ENCODE measurements at places on chromosomes 5 and 9.

DNA sequence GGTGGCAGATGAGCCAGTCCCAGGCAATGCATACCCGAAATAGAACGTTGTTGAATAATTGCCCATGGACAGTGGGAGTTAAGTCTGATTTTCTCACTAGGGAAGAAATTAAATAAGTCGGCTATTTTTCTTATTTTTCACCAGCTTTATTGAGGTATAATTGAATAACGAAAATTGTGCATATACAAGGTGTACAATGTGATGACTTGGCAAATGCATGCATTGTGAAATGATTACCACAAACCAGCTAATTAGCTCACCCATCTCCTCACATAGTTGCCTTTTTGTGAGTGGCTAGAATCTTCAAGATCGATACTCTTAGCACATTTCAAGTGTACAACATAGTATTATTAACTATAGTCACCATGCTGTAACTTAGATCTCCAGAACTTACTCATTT, 249.6 kb downstream of the ROR2 start:
- DNase-seq, result no peak

GRCh38 chr5:64384765-64385164, 121.0 kb upstream of the RGS7BP start:
- DNase-seq, result no peak

- no peak for DNase-seq
Measured at GRCh38 chr9:109652112-109652511, 127.9 kb upstream of the PALM2AKAP2 start.

- no peak for DNase-seq
Measured at GRCh38 chr5:96781031-96781971, 26.4 kb downstream of the ERAP1 start.

DNA sequence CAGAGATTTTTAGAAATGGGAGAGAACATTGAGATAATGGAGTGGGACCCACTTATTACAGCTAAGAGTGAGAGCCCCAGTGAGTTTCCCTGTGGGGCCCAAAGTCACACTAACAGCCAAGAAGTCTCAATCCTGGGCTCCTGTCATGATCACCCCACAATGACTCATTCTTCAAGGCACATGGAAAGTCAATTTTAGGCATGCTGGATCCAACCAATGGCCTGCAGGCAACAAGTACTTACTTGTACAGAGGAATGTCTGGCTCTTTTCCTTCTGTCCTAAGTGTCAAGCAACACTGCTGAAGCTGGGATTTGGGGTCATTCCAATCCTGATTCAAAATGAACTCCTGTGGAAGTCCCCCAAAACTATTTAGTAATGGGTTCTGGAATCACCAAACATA, 123.1 kb downstream of the DROSHA start:
- no peak for DNase-seq

DNA sequence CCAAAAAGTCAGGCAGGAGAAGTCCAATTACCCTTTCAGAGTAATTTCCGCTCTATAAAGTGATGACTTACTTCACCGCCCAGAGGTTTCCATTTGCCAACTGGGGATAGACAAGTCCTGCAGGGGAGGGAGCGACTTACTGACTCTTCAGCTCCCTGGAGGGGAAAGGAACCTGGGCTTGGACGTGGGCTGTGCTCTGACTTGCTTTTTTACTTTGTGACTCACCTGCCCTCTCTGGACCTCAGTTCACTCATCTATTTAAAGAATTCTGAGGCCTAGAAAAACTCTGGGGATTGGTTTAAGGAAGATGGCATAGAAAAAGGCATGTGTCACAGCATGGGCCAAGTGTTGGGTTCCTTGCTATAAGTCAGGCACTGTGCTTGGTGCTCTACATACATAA, 180.4 kb upstream of the TRIM32 start:
- DNase-seq, result no peak

DNA sequence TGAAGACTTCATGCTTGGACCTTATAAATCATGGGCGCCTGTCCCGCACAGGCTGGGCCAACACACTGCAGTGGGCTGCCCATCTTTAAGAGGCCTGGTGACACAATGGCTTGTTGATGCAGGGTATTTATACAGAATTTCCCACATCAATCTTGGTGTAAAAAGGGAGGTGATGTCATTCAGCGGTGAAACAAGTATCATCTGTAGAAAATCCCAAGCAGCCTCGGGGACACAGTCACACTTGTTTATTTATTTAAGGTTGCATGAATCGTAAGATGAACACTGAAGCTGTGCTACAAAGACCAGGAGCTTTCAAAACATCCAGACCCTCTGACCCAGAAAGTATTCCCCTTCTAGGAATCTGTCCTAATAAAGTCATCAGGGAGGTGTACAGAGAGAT, 40.5 kb downstream of the SMIM23 start:
- no peak for DNase-seq

GRCh38 chr5:22683050-22683449, 170.1 kb downstream of the CDH12 start:
- no peak for DNase-seq

DNA sequence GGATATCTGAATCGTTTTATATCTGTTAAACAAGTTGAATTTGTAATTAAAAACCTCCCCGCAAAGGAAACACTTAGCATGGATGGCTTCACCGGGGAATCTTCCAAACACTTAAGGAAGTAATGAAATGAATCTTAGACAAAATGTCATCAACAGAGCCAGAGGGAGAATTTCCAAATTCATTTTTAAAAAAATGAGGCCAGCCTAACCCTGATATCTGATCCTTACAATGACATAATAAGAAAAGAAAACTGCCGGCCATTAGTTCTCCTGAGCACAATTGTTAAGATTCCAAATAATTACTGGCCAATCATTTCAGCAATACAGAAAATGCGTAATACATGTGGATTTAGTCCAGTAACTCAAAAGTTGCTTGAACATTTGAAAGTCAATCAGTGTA, 6.1 kb upstream of the KIF12 start:
- no peak for DNase-seq

- no peak for DNase-seq
Measured at GRCh38 chr9:34686231-34686630, 4.8 kb downstream of the CCL19 start.

DNA sequence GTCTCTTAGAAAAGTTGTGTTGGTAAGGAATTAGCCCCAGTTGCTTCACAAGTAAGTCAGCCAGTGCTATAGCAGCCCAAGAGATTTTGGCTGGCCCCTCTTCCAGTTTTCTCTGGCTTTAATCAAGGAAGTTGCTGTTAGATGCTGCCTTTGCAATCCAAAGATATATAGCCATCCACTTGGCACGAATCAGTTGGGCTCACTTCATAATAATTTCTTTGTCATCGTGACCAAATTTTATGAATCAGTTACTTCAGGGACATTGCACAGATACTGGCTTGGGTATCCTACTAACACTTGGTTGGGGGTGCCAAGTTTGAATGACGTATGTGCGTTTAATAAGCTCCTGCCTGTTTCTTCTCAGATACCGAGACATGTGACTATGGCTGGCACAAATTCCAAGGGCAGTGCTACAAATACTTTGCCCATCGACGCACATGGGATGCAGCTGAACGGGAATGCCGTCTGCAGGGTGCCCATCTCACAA, 81.5 kb downstream of the VCAN start:
- DNase-seq, result no peak

DNA sequence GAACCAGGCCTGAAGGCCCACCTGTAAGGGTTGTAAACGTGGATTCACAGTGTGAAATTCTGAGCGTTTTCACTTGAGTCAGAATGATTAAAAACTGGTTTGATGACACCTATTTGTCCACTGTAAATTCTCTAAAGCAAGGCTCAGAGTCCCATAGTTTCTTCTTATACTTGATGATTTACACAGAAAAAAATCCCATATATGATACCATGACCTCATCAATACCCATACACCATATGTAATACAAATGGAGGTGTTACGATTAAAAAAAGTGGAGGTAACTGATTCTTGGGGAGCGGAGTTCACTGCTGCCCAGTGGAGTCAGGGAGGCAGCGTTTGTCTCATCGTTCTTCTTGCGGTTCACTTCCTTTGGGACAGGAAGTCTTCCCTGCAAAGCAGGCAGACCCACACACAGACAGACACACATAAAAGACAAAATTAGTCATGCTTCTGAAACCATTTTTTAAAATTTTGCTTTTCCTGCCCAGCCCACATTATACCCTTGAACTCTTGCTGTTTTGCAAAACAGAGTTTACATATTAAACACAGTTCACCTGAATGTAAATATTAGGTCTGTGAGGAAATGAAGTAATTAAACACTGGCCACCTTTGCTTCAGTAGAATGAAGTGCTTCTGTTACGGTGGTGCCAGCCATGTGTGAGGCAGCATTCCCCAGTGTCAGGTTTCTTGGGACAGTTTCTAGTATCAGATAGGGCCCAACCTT, 26.2 kb downstream of the NREP start:
- no peak for DNase-seq

DNA sequence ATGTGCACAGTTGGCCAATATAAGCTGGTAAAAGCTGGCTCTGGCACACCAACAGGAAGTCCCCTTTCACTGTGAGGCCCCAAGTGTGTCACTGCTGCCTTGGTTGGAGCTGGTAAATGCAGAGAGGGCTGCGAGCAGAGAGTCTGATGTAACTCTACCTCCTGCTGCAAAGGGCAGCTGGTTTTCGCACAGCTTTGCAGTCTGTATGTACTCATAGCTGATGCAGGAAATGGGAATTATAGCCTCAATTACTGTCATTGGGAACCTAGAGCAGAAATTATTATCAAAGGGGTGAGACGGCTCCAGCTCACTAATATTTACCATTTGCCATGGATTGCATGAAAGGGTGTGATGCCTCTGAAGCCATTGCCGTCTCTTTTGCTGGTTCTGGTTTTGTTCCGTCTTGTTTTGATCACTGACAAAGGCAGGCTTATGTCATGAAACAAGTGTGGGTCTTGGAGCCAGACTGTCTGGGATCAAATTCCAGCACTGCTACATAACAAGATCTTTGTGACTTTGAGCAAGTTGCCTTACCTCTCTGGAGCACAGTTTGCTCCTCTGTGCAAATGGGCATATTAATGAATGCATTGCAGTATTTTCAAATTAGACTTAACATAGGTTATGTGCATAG, 124.3 kb upstream of the SLC25A48 start:
- DNase-seq, result no peak

DNA sequence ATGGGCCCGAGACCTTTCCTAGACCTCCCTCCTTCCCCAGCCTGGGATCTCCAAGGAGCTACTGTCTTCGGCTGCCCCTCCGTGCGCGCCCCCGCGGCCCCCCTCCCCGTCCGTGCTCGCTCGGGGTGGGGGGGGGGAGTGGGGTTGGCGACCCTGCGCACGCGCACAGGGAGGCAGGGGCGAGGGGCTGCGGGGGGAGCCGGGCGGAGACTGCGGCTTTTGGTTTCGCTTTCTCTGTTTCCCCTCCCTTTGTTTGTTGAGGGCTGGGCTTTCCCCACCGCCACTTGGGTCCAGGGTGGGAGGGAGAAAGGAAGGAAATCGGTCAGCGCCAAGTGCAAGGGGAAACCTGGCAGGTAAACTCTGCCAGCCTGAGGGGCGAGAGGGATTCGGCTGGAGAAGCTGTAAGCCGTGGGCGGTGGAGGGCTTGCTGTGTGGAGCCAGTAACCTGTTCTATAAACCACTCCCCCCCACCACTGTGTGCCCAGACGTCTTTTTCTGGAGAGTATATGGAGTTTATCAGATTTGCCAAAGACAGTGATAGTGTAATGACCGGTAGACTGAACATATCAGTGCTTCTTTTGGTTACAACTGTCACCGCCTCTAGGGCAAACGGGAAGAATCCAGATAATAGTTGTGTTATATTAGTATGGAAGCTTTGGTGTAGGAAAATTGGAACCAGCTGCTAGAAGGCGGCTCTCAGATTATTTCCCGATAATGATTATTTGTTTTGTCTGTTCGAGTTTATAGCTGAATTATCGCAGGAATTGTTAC, 684 bp downstream of the DNAJA1 start:
- DNase-seq, result peak; percentile 82

GRCh38 chr9:33893861-33894260, 76.9 kb downstream of the UBE2R2 start:
- no peak for DNase-seq

GRCh38 chr5:142520885-142521284, 165.0 kb downstream of the FGF1 start:
- no peak for DNase-seq

GRCh38 chr5:170809551-170809950, 26.0 kb downstream of the GABRP start:
- DNase-seq, result no peak

DNA sequence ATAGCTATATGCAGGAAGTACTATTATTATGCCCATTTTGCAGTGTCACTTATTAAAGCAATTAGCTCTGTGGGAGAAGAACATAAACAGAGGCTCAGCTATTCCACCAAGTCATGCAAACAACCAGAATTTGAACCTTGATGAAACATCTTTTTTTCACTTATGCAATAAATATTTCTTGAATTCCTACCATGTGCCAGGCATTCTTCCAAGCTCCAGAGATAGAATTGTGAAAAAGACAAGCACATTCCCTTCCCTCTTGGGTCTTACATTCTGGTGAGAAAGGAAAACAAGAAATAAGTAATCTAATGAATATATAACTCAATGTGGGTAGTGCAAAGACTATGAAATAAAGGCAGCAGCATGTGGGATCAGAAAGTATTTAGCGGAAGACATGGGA, 32.1 kb upstream of the ADRB2 start:
- DNase-seq, result no peak

DNA sequence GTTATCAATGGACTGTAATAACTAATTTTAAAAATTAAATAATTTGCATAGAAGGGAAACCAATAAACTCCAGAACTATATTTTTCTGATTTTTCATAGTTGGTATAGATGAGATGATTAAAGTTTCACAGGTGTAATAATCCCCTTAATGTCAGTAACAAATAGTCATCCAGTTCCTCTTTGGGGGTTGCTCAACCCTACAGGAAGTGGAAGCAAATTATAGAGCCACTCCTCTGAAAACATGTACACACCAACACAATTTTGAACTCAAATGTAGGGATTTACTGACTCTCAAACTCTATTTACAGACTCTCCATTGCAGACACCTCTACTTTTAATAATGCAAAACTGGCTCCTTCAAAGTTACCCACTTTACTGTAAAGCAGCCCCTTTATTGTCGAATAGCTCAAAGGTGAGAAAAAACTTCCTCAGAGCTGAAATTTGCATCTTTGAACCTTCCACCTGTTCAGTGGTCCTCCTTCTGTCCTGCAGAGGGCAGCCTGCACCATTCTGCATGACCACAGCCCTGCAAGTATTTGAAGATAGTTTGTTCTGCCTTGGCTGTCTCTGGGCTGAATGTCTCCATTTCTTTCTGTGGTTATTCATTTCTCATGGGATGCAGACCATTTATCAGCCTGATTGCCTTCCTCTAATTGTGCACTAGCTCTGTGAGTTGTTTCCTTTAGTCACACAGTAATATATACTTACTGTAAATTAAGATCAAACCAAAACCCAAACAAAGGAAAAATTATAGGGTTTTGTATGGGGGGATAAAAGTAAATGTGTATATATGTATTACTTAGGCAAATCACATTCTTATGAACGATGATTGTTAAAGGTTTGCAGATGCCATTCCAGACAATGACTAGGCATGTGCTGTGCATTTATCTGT, 383.2 kb upstream of the SGCD start:
- DNase-seq, result peak; percentile 17

- DNase-seq, result no peak
Measured at GRCh38 chr5:94082405-94082804, 341.0 kb upstream of the POU5F2 start.

DNA sequence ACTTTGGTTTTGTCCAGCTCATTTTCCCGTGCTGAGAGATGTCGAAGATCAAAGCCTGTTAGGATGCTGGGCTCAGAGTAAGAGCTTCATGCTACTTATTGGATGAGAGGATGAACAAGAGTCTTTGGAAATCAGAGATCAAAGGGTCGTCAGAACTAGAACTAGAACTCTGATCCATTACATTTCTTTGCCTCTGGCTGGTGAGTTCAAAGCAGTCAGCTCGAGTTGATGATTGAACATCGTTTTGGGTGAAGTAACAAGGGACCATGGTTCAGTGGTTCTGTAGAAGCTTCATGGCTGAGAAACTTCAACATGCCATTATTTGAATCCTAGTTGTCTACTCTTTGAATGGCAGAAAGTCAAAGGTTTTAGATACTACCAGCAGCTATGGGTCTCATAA, 320.3 kb downstream of the ARHGEF28 start:
- DNase-seq, result no peak

Data from stimulated activated naive CD4-positive, alpha-beta T cell (primary cell).